GM12865 (cell line): ENCODE measurements at places on chromosomes 3 and 15.

DNA sequence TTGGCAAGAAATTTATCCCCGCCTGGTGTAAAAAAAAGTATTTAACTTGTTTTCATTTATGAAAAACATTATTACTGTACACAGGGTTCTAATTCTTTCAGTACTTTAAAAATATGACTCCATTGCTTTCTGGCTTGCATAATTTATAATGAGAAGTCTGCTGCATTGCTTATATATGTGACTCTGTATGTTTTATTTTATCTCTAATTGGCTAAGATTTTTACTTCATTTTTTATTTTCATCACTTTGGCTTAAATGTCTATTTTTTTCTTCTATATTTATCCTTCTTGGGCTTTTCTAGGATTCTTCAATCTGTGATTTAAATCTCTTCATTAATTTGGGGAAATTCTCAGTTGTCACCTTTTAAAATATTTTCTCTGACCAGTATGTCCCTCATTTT lies 636.6 kb upstream of the NR2F2 start:
- DNase-seq = no peak

DNA sequence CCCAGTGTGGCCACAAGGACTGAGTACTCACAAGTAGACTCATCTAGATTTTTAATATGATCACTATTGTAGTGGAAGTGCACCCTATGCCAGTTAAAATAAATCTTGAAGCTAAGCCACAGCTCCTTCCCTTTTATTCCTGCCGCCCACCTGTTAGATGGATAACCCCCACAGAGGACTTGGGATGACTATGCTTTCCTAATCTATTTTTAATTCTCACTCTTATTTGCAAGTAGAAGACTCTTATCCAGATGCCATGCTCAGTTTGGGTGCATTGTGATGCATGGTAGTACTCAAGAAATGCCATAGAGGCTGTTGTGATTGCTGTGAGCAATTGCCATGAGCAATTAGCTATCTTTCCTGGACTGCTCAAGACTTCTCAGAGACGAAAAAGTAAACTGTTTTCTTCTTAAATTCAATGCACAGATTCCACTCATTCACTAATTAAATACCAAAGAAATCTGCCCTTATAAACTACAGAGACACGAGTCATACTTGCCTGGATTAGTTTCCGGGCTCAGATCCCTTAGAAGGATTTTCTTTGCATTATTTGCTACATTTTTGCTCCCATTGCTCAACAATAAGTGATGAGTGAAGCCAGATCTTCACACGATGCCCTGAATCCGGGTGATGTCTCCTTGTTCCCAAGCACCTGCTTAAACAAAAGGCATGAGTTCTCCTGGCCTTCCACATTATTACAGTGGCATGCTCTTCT lies 472.1 kb downstream of the SOX2 start:
- DNase-seq = no peak

GRCh38 chr3:34159613-34160420 lies 361.4 kb downstream of the PDCD6IP start:
- DNase-seq = no peak

DNA sequence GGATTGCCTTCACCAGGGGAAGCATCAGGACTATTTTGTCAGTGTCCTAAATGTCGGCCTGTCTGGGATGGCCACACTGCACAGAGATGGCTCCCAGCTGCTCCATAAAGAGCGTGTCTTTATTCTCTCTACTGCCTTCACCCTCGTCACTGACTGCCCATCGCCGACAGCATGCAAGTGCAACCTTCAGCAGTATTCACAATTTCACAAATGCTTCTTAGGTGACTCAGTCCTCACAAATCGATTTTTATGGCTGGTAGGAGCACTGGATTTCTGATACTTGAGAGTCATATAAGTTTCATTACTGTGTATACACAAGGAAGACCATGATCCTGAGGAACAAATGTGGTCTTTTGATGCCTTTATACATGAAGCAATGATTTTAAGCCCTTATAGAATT lies 1.1 kb upstream of the SSUH2 start:
- DNase-seq = no peak

DNA sequence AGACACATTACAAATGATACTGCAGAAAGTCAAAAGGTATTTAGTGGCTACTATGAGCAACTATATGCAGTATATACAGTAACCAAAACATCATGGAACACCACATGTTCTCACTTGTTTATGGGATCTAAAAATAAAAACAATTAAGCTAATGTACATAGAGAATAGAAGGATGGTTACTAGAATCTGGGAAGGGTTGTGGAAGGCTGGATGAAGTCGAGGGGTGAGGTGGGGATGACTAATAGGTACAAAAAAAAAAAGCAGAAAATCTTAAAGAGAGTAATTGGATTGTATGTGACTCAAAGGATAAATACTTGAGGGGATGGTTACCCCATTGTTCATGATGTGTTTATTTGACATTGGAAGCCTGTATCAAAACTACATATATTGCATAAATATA lies 848.8 kb upstream of the GBE1 start:
- DNase-seq = no peak

DNA sequence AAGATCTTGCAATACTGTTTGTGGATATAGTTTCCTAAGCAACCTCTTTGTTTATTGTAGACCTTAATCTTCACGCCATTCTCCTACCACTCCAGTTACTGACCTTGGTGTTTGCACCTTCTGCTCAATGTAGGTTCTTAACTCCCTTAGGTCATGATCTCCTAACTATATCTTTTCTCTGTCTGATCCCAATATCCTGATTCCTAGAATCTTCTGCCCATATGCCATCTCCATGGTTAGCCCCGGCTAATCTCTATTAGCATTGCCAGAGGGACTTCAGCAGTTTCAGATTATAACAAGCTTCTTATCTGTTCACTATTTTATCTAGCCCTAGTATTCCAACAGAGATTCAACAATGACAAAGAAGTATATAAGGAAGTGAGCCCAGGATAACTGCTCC lies 64.9 kb downstream of the IMPG2 start:
- no peak for DNase-seq

DNA sequence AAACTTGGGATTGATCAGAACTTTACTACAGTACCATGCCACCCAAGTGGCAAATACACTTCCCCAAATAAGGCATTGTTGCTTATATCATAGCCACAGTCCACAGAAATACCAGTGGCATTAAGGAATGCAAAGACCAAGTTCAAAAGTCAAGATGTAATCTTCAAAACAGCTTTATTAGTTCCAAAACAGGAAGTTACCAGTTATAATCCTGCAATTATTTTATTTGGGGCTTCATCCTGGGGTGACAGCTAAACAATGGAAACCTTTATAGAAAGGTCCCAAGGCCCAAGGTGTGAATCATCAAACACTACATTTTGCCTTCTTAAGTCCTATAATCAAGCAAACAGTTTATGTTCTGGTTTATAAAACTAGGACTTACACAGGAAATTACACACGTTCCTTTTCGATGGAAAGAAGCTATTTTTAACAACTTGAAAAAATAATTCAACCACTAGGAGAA lies 30.3 kb upstream of the RNF7 start:
- no peak for DNase-seq

GRCh38 chr3:18234717-18235335 lies 190.3 kb downstream of the SATB1 start:
- no peak for DNase-seq

- peak; percentile 67 for DNase-seq
Observed at GRCh38 chr3:55624238-55624637, 137.1 kb upstream of the WNT5A start.

DNA sequence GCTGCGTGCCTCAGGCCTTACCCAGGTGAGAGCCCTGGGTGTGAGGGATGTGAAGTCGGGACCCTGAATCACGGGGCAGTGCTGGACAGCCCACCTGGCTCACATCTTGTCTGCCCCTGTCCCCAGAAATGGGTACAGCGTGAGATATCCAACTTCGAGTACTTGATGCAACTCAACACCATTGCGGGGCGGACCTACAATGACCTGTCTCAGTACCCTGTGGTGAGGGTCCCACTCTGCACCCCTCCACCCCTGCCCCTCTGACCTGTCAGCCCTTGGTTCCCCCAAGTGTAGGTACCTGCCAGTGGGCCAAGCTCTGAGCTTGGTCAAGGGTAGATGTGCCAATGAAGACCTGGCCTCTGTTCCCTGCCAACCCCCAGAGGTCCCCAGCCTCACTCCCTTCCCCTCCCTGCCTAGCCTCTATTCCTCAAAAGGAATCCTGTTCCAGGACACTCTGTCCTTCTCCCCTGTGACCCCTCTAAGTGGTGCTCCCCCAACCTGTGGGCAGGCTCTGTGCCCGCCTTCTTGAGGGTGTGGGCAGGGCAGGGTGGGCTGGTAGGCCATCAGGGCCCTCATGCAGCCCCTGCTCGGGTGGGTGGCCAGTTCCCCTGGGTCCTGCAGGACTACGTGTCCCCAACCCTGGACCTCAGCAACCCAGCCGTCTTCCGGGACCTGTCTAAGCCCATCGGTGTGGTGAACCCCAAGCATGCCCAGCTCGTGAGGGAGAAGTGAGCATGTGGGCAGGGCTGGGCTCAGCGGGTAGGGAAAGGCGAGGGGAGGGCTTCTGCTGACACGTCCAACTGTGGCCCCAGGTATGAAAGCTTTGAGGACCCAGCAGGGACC lies 25.1 kb downstream of the NBEAL2 start:
- no peak for DNase-seq

DNA sequence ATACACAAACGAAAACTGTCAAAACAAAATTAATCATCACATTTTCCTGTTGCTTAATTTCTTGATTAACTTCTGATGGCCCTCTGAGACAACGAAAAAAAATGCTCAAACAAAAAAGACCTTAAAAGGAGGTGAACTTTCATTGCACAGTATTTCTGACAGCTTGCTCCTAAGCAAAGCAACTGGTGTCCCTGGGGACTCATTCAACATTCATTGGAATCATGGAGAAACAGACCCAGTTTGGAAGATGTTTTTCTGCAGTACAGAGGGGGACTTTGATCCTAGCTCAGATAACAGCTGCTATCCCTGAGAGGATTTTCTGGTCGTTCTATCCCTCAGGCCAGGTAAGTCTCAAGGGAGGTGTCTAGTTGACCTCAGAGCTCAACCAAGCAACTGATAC lies 378.7 kb upstream of the ATP11B start:
- DNase-seq = no peak

GRCh38 chr3:128348805-128349531 lies 117.7 kb downstream of the DNAJB8 start:
- peak; percentile 30 for DNase-seq

DNA sequence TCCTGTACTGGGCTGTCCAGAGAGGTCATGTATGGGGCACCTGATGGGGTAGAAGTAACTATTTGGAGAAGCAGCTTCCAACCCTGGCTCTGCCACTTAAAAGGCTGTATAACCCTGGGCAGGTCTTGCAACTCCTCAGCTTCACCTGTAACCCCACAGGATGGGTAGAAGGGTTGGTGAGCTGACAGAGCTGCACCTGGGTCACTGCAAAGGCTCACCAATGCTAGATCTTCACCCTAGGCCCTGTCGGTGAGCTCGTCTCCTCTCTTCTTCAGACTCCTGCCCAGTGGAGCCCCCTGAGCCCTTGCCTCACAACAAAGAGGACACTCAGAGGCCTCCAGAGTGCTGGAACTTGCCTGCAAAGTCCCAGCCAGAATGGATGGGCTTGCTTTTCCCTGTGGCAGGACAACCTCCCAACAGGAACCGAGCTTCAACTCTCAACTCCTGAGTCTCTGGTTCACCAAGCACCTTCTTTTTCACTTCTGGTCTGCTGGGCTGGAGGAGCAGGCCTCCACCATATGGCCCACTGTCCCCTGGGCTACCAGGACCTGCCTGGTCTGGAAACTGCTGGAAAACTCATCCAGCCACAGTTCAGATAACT lies 45.9 kb downstream of the XXYLT1 start:
- DNase-seq = no peak

DNA sequence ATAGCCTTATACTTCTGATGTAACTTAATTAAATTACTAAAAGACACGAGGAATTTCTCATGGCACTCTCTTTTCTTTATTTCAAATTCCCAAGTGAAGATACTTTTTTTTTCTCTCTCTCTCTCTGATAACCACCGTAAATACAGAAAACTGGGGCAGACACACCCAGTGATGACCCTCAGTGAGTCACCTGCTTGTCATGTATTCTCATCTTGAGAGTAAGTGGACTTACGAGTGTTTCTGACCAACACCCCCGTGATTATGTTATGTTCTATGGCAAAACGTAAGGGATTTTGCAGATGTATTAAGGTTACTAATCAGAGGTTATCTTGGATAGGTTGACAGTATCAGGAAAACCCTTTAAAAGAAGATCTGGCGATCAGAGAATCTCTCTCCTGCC lies 348.8 kb upstream of the ZNF717 start:
- DNase-seq = no peak

DNA sequence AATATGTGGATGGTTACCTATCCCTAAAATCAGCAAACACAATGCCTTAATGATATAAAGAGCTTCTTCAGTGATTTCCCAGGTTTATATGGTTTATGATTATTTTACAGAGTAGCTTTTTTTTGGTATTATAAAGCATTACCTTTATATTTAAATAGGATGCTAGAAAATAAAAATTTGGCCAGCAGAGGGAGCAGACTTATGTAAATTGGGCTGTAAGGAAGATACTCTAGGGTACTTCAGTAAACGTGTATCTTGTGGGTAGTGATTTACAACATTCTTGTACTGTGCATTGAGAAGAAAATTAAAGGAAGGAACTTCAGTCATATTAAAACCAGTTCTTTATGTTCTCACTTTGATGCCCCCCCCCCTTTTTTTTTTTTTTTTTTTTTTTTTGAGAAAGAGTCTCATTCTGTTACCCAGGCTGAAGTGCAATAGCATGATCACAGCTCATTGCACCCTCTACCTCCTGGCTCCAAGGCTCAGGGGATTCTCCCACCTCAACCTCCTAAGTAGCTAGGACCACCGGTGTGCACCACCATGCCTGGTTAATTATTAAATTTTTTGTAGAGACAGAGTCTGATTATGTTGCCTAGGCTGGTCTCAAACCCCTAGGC lies 167.9 kb downstream of the BBX start:
- peak; percentile 66 for DNase-seq

GRCh38 chr3:108118038-108118768 lies 27.4 kb upstream of the CD47 start:
- DNase-seq = no peak

GRCh38 chr15:57881361-57881760 lies 174.8 kb downstream of the POLR2M start:
- DNase-seq = no peak

DNA sequence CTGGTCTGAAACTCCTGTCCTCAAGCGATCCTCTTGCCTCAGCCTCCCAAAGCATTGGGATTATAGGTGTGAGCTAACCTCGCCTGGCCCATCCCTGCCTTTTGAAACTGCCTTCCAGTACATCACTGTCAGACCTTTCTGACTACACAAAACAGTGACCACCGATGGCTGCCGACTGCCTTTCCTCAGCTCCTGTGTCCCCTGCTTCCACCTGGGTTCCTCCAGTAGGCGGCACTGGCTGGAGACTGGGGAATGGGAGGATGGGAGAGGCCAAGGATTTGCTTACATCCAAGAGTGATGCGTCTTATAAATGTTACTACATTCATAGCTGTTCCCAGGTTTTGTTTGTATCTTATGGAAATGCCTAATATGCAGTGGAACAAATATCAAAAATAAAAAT lies 242.8 kb downstream of the BBX start:
- no peak for DNase-seq

- no peak for DNase-seq
Observed at GRCh38 chr15:59833366-59833765, 144.2 kb upstream of the BNIP2 start.

GRCh38 chr15:78838489-78838888 lies 27.2 kb upstream of the ADAMTS7 start:
- no peak for DNase-seq

- no peak for DNase-seq
Observed at GRCh38 chr3:103002425-103003176, 567.8 kb downstream of the ZPLD1 start.
